ENCODE measurements at places on chromosomes 5 and 9. TPM values are rescaled to one million over a fixed set of nuclear protein-coding genes. Genes with fewer than 3 reads are reported as not detected.

Gene ZNF454
- 0.52 TPM for total RNA-seq

Gene MARVELD2
- total RNA-seq = 25.7 TPM

Gene CLIC3
- total RNA-seq = 154 TPM

Gene HTR1A
- not detected for total RNA-seq

Gene UNC13B
- 31.0 TPM for total RNA-seq

Gene IQGAP2
- total RNA-seq = 4.2 TPM

Gene PCDHB11
- 0.44 TPM for total RNA-seq

Gene DEPDC1B
- 4.9 TPM for total RNA-seq

Gene RAB3C
- 1.8 TPM for total RNA-seq

Gene ADAMTSL2
- total RNA-seq = 0.88 TPM

Gene GDNF
- total RNA-seq = 0.80 TPM

Gene CCDC152
- not detected for total RNA-seq

Gene FOXD4
- 0.28 TPM for total RNA-seq
